Jurkat, Clone E6-1 (cell line): ENCODE measurements at places on chromosomes 6 and 20.

- no peak for DNase-seq
Measured at GRCh38 chr20:61042506-61043385, 209.3 kb upstream of the CDH4 start.

GRCh38 chr6:12602951-12603672, 113.5 kb upstream of the PHACTR1 start:
- no peak for DNase-seq

DNA sequence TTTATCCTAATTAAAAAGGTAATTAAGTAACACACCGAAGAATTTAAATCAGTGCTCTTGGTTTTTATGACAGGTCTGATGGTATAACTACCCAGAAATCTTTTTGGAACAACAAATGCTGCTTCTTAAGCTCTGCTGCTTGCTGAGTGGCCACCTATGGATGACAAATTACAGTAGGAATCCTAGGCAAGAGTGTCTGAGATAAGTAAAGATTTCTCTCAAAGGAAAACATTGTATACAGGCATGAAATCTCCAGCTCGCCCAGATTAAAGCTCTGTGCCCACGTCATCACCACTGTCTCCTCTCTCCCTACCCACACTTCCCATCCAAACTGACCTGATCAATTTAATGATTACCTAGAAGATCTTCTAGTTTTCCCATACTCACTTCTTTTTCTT, 1083.0 kb upstream of the MAP3K7 start:
- no peak for DNase-seq

- DNase-seq = no peak
Measured at GRCh38 chr6:72421387-72421786, 200.5 kb upstream of the KCNQ5 start.

DNA sequence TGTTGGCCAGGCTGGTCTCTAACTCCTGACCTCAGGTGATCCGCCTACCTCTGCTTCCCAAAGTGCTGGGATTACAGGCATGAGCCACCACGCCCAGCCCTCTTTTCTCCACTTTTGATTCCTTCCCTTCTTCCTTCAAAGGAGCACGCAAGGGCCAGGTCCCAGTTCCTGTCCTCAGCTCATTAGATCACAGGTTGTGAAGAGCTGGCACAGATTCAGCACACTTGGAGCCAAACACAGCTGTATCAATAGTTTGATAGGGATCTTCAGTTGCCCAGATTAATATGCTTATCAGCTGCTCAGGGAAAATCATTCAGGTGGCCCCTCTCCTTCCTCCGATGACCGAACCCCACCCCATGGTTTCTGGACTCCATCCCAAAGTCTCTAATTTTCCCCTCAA, 14.4 kb upstream of the SLC22A23 start:
- DNase-seq = no peak

GRCh38 chr20:59123011-59123677, 40.5 kb upstream of the ZNF831 start:
- DNase-seq = no peak

- DNase-seq = peak; percentile 55
Measured at GRCh38 chr6:45445749-45446549, 68.2 kb upstream of the SUPT3H start.

- DNase-seq = no peak
Measured at GRCh38 chr6:35410131-35410530, 42.0 kb upstream of the FANCE start.

DNA sequence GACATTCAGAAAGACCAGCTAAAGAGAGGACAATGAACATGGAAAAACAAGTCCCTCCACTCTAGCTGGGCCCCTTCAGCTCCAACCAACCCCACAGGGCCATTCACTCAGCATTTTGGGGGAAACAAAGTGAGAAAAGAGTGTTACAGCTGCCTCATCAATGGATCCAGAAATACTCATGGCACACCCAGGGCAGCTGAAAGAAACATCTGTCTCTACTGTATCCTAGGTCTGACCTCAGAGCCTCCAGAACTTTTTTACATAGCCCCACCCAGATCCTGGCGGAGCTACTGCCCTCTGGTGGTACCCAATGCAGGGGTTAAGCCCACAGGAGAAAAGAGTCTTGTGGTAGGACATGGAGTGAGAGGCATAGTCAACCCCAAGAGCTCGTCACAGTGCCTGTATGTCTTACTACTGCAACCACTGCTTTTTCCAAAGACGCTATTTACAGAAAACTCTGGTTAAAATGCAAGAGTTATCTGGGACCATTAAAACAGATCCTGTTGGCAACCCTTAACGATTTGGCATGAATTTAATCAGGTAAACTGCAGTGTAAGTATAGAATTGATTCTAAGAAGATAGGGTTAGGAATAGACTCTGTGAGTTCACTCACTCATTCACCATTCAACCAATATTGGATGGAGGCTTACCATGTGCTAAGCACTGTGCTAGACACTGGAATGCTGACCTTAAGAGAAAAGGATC, 37.4 kb upstream of the FAM83C start:
- peak; percentile 49 for DNase-seq
